ENCODE measurements at places on chromosomes 12 and 14. TPM values are rescaled to one million over a fixed set of nuclear protein-coding genes. Genes with fewer than 3 reads are reported as not detected.
A peak's percentile ranks its signal among the peaks of the same experiment; 100 is the strongest.

DNA sequence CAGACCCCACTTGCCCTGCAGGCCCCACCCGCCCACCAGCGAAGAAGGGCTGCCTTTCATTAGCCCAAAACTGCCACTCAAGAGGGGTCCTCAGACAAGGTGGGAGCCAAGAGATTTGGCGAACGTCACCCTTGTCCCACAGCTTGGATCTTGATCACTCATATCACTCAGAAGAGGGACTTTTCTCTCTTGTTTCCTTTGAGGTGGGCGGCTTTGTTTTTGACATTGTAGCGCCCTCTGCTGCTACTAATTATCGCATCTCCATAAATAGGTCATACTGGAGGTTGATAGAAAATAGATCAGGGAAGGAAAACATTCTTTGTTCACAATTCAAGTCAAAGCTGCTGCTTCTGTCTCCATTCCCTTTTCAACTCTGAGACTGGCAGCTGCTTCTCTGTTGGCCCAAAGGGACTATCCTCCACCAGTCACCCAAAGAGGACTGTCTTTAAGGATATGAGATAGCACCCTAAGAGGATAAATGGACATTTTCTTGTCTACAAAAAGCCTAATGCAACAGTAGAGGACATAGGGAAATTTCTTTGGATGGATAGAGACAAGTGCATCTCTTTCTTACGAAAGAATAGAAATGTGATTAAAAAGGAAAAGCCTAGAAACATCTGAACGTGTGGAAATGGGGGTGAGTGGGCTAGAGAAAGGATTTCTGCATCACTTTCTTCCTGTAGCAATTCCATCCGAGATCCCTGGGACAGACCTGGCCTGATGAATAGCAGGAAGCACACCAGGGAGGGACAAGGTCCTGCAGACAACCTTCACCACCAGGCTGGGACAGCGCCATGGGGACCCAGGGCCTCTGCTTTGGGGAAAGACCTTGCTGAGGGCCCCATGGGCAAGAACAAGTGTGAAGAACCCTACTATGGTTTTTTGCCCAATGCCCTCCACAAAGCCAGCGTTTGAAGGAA lies 115.8 kb downstream of the DAD1 start:
- H3K4me1 ChIP-seq = no peaks in the 10 kb centered on the region
- no peak overlapping the region for H3K27ac ChIP-seq
- DNase-seq = no peak
- H3K27me3 ChIP-seq = no peaks in the 10 kb centered on the region
- H3K4me3 ChIP-seq = no peak overlapping the region

DNA sequence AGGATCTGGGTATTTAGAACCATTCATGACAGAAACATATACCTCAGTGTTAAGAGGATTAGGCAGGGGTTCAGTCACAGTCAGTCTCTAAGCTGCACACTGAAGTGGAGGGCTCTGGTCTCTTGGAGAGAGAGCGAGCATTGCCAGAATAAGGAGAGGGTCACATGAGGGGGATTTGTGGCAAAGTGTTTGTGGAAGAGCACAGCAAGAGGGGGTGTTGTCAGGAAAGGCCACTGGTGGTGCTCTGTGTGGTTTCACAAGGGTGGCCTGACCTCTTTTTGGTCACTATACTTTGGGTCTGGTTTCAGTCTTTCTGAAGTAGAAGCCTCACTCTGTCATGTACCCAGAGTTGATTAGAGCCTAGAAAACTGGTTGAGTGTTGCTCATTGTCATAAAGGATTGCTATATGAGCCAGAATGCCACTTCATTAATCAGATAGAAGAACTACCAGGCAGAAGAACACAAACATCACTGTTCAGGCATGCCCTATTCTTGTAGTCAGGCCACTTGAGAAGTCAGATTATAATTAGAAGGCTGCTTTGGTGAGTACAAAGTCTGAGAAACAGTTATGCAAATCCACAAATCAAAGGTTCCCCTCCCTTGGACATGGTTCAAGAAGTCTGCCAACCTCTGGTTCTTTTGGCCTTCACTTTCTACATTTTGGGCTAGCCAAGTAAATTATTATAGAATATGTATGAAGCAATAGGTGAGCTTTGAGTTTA lies 8.4 kb downstream of the TMEM19 start:
- DNase-seq = no peak
- no peaks in the 10 kb centered on the region for H3K4me1 ChIP-seq
- no peak overlapping the region for H3K4me3 ChIP-seq
- H3K27ac ChIP-seq = no peak overlapping the region

DNA sequence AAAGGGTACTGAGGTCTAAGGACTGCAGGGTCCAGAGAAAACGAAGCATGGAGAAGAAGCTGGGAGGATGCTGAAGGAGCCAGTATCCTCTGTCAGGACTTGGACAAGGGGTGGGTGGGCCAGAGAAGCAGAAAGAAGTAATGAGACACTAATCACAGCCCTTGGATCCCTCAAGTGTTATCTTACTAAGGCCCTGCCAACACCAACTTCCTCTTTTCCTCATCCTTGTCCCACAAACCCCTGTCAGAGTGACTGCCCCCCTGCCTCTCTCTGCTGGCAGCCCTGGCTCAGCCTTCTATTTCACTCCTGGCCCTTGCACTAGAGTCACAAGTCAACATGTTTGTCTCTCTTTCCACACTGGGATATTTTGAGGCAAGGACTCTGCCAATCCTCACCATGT lies 3.8 kb upstream of the ASIC1 start:
- H3K4me1 ChIP-seq = peaks cover 18% of the 10 kb centered on the region
- H3K36me3 ChIP-seq = no peaks in the 10 kb centered on the region
- no peak overlapping the region for H3K27ac ChIP-seq

DNA sequence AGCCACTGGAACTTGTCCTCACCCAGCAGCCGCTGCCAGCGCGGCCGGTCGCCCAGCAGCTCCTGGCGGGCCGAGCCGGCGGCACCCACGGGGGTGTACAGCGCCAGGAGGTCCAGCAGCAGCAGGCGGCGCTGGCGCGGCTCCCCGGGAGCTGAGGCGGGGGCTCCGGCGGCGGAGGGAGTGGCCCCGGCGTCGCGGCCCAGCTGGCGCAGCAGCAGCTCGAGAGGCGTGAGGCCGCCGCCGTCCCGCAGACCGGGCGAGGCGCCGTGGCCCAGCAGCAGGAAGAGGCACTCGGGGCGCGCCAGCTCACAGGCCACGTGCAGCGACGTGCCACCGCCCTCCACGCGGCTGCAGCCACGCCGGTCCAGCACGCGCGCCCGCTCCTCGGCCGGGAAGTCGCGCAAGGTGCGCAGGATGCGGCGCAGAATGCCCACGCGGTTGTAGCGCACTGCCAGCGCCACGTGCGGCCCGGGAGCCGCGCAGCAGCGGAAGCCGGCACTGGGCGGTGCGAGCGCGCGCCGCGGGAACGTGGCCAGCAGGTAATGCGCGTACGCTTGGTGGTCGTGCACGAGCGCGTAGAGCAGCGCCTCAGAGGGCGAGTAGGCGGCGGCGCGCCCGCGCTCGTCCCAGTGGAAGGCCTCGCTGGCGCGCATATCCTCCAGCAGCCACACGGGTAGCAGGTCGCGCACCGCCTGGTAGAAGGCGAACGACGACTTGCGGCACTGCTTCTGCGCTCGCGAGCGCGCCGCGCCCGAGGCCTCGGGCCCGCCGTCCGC lies 2.3 kb downstream of the ANKRD9 start:
- no peak overlapping the region for H3K4me3 ChIP-seq
- no peaks in the 10 kb centered on the region for H3K36me3 ChIP-seq
- H3K27me3 ChIP-seq = no peaks in the 10 kb centered on the region
- no peak for DNase-seq
- H3K4me1 ChIP-seq = peaks cover 13% of the 10 kb centered on the region

CCDC88C gene
- total RNA-seq = 293 TPM

GRCh38 chr14:100734031-100734990 lies 7.6 kb downstream of the DLK1 start:
- no peaks in the 10 kb centered on the region for H3K27me3 ChIP-seq
- H3K4me3 ChIP-seq = no peak overlapping the region
- H3K36me3 ChIP-seq = no peaks in the 10 kb centered on the region
- no peaks in the 10 kb centered on the region for H3K4me1 ChIP-seq

KRT72 gene
- 7.7 TPM for total RNA-seq

CCDC197 gene
- not detected for total RNA-seq

ABCB9 gene
- total RNA-seq = 5.9 TPM

GRCh38 chr14:57362361-57362760 lies 28.0 kb upstream of the NAA30 start:
- DNase-seq = no peak
- no peaks in the 10 kb centered on the region for H3K27me3 ChIP-seq
- no peaks in the 10 kb centered on the region for H3K4me1 ChIP-seq
- no peak overlapping the region for H3K27ac ChIP-seq
- no peak overlapping the region for H3K4me3 ChIP-seq

GRCh38 chr14:104518659-104519350 lies 60.8 kb upstream of the C14orf180 start:
- no peak overlapping the region for H3K4me3 ChIP-seq
- H3K27ac ChIP-seq = no peak overlapping the region
- H3K36me3 ChIP-seq = no peaks in the 10 kb centered on the region
- no peaks in the 10 kb centered on the region for H3K4me1 ChIP-seq

DNA sequence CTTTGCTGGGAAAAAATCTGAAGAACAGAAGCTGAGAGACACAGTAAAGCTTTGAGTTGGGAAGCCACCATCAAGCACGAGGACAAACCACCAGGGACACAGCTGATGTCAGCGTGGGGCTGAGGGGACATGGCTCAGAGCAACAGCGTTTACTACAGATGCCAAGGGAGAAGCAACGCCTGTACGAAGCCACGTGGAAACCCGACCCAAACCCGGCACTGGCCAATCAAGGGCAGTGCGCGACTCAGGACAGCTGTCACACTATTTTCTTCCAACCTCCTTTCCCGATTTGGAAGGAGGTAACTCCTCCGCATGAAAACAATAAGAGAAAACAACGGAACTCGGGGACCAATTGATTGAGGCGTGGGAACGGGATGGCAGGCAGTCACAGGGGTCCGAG lies 20.2 kb upstream of the CHGA start:
- H3K27ac ChIP-seq = no peak overlapping the region
- no peak overlapping the region for H3K4me3 ChIP-seq
- H3K27me3 ChIP-seq = no peaks in the 10 kb centered on the region
- no peak for DNase-seq

GRCh38 chr12:46516933-46517578 lies 144.5 kb upstream of the SLC38A2 start:
- no peak overlapping the region for H3K27ac ChIP-seq
- peaks cover 12% of the 10 kb centered on the region for H3K4me1 ChIP-seq
- H3K27me3 ChIP-seq = no peaks in the 10 kb centered on the region
- H3K36me3 ChIP-seq = no peaks in the 10 kb centered on the region
- no peak overlapping the region for H3K4me3 ChIP-seq
- peak; percentile 16 for DNase-seq

DAO gene
- total RNA-seq = not detected

KLRC4 gene
- total RNA-seq = not detected

DNAJC22 gene
- not detected for total RNA-seq

RNU4-1 gene
- 925 TPM for total RNA-seq

DNA sequence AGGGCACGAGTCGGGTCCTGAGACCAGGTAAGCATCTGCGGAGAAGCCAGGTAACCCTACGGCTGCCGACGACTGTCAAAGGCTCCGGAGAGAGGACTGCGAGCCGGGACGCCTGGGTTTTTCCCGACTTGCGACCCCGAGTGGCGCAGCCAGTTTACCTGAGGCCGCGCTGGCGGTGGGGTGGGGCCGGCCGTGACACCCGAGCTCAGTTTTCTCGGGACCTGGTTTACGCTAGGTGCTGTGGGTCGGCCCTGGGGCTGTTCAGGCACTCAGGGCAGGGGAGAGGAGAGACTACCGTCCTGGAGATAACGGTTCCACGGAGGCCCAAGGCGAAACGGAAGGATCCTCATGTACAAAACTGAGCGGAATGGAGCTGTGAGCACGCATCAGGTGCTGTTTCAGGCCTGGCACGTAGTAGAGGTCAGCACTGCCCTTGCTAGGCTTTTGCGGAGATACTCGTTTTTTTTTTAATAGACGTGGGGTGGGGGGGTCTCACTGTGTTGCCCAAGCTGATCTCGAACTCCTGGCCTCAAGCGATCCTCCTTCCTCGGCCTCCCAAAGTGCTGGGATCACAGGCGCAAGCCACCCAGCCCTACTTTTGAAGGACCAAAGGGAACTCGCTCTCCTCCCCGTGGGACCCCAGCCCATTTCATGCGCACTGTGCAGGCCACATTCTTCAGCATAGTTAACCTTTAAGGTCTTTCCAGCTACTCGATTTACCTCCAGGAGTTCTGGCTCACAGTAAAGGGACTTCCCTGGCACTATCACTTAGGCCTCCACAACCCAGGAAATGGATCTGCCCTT lies 471 bp downstream of the MTRFR start:
- H3K4me3 ChIP-seq = peak overlapping the region; percentile 82
- peak overlapping the region; percentile 88 for H3K27ac ChIP-seq
- H3K36me3 ChIP-seq = no peaks in the 10 kb centered on the region
- DNase-seq = no peak

DNA sequence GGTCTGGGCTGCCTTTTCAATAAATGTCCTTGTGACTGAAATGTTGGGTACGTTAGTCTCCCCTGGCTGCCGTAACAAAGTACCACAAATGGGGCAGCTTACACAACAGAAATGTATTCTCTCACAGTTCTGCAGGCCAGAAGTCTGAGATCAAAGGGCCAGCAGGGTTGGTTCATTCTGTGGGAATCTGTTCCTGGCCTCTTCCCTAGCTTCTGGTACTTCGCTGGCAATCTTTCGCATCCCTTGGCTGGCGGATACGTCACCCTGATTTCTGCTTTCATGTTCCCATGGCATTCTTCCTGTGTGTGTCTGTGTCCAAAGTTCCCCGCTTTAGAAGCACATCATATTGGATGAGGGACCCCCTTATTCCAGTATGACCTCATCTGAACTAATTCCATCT lies 95.8 kb upstream of the NCOR2 start:
- no peaks in the 10 kb centered on the region for H3K36me3 ChIP-seq
- H3K4me1 ChIP-seq = no peaks in the 10 kb centered on the region
- no peaks in the 10 kb centered on the region for H3K27me3 ChIP-seq

GRCh38 chr12:57896434-57897201 lies 44.7 kb upstream of the ATP23 start:
- no peaks in the 10 kb centered on the region for H3K27me3 ChIP-seq
- peaks cover 70% of the 10 kb centered on the region for H3K4me1 ChIP-seq
- no peak for DNase-seq
- no peaks in the 10 kb centered on the region for H3K36me3 ChIP-seq

DNA sequence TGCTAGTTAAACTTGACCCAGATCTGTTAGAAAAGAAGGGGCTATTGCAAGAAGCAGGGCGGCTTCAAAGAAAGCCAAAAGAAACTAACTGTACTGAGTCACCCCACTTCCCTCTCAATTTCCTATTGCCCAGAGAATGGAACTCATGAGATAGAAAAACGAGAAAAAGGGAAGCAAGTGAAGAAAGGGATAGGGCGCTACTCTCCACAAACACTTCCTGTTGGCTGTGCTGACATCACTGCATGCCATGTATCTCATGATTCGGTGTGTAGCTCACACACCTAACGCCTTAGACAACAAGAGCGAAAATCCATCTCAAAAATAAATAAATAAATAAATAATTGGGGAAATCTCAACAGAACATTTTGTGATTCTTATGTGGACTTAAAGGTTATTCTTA lies 13.0 kb upstream of the P2RX4 start:
- no peak overlapping the region for H3K4me3 ChIP-seq
- no peak overlapping the region for H3K27ac ChIP-seq
- DNase-seq = no peak
- peaks cover 12% of the 10 kb centered on the region for H3K4me1 ChIP-seq
- H3K27me3 ChIP-seq = no peaks in the 10 kb centered on the region

Measured in CD4-positive, alpha-beta memory T cell (primary cell).